Endodermal cell (in vitro differentiated cells): ENCODE measurements at places on chromosomes 2 and 18. TPM values are rescaled to one million over a fixed set of nuclear protein-coding genes. Genes with fewer than 3 reads are reported as not detected.

GRCh38 chr18:79608999-79609461 lies 70.6 kb upstream of the CTDP1 start:
- DNase-seq = no peak
- H3K4me1 ChIP-seq = peaks cover 6% of the 10 kb centered on the region
- H3K4me3 ChIP-seq = no peak overlapping the region
- no peaks in the 10 kb centered on the region for H3K27me3 ChIP-seq

GRCh38 chr2:240365971-240366471 lies 69.4 kb upstream of the GPC1 start:
- H3K4me3 ChIP-seq = no peak overlapping the region
- H3K27me3 ChIP-seq = no peaks in the 10 kb centered on the region
- H3K36me3 ChIP-seq = no peaks in the 10 kb centered on the region
- DNase-seq = no peak

- no peak for DNase-seq
- peaks cover 18% of the 10 kb centered on the region for H3K4me1 ChIP-seq
- H3K27ac ChIP-seq = no peak overlapping the region
- no peaks in the 10 kb centered on the region for H3K36me3 ChIP-seq
These were observed 3.7 kb upstream of the CRYBA2 start for GRCh38 chr2:218996937-218997336.

DNA sequence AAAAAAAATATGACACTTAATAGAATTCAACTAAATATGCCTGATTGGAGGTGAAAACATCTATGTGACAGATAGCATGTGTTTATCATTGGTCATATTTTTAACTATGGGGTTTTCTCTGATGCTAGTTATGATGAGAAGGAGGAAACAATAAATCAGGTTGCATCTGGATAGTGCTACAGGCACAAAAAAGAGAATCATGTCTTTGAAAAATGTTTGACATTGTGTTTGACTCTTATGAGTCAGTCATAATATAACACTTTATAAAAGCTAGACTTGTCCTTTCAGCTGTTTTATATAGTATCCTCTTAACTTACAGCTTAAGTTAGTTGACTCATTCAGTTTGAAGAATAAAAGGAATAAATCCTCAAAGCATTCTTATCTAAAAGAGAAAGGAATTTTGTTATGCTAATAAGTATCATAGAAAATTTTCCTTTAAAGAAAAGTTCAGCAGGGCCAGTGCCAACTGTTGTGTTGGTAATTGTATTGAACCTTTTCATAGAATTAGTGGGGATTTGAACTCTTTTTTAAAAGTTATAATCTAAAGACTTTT lies 78.4 kb upstream of the UBXN4 start:
- no peak for DNase-seq
- no peaks in the 10 kb centered on the region for H3K4me1 ChIP-seq
- H3K27me3 ChIP-seq = no peaks in the 10 kb centered on the region
- no peak overlapping the region for H3K4me3 ChIP-seq

The AKAIN1 gene
- total RNA-seq = not detected in 3 replicates

The ITGA6 gene
- total RNA-seq = 40.6 to 48.6 TPM (median 45.7 TPM) in 3 replicates

The NR4A2 gene
- total RNA-seq = 1.2 and 1.4 TPM in 2 replicates

The ASXL3 gene
- 0.56 and 1.1 TPM in 2 replicates for total RNA-seq

The FBXO36 gene
- total RNA-seq = 7.1 to 13.3 TPM (median 12.8 TPM) in 3 replicates
